ENCODE measurements at places on chromosomes 2 and 18.

GRCh38 chr18:8947566-8947965, 154.9 kb upstream of the NDUFV2 start:
- no peak for DNase-seq

DNA sequence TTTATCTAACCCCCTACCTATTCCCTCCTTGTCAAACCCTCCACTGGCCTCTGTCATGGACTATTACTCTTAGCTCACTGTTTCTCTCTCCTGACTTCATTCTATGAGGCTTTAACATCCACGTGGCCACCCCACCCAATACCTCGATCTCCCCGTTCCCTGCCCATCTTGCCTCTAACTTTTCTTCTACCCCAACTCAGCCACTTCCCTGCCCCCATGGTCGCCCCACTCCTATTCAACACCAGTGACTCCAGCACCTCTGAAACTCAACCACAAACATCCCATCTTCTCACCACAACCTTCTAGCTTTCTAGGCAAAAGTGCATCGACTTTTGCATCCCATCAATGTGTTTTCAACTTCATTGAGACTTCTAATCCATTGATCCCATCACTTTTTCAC, 94.2 kb upstream of the EPAS1 start:
- DNase-seq = no peak

GRCh38 chr2:85276571-85277118, 51.1 kb downstream of the TGOLN2 start:
- no peak for DNase-seq

DNA sequence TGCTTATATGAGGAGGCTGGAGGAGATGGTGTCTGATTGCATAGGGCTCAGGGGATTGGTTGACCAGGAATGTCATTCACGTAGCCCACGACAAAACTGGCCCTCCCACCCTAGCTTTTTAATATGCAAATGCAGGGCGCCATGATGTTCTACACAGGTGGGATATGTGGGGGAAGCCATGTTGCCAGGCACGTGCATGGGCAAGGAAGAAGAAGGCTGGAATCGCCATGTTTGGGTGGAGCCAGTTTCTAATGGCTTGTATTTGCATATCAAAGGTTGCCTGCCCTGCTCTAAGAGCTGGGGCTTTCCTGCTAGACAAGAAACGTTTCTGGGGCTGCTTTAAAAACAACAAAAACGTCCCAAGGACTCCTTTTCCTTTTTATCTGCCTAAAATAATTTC, 26.5 kb upstream of the LINC00305 start:
- no peak for DNase-seq

DNA sequence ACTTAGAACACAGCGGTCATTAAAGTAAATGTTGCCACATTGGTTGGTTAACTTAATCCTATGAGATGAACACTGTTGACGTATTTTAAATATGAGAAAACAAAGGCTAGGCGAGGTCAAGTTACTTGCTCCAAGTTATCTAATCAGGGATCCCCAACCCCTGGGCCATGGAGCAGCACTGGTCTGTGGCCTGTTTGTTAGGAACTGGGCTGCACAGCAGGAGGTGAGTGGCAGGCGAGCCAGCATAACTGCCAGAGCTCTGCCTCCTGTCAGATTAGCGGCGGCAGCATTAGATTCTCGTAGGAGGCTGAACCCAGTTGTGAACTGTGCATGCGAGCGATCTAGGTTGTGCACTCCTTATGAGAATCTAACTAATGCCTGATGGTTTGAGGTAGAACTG, 878.9 kb downstream of the CPS1 start:
- DNase-seq = no peak

GRCh38 chr2:126882736-126883665, 15.7 kb upstream of the TEX51 start:
- DNase-seq = no peak

GRCh38 chr2:104887676-104888075, 33.8 kb downstream of the POU3F3 start:
- no peak for DNase-seq

DNA sequence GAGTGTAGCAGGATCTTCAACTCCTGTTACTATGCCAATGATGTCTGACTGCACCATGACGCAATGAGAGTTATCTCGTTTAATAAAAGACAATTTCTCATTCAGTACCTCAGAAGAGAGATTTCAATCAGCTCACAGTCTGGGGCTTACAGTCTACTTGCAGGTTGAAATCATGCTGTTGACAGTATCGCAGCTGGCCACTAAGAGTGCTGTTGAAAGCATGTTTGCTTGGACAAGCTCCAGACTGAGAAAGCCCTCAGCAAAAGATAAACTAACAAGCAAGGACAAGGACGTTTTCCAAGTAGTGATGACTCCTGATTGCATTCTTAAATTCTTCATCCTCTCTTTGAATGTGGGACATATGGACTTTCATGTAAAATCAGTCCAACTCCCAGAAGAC, 145.2 kb upstream of the SYT4 start:
- no peak for DNase-seq

- DNase-seq = no peak
Observed at GRCh38 chr2:170340693-170341068, 162.7 kb downstream of the MYO3B start.

DNA sequence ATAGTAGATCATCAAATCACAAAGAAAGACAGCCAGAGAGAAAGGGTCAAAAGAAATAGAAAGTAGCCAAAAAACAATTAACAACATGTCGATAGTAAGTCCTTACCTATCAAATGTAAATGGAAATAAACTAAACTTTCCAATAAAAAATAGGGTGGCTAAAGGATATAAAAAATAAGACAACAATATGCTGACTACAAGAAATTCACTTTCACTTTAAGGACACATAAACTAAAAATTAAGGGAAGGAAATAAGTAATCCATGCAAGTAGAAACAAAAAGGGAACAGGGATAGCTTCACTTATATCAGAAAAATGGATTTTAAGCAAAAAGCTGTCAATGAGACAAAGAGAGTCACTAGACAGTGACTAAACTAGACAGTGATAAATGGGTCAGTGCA, 903.9 kb upstream of the ZEB2 start:
- DNase-seq = no peak

DNA sequence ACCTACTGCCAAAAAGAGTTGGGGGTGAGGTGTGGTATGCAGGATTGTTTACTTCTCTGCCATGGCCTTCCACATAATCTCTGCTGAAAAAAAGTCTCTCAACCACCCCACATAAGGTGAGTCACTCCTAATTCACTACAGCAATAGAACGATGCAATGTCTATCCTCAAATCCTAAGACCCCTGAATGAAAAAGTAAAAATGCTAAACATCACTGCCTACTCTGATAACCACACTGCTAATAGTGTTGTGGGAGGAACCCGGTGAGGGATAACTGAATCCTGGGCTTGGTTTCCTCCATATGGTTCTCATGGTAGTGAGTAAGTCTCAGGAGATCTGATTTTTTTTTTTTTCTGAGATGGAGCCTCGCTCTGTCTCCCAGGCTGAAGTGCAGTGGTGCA, 252.5 kb downstream of the PIEZO2 start:
- no peak for DNase-seq

DNA sequence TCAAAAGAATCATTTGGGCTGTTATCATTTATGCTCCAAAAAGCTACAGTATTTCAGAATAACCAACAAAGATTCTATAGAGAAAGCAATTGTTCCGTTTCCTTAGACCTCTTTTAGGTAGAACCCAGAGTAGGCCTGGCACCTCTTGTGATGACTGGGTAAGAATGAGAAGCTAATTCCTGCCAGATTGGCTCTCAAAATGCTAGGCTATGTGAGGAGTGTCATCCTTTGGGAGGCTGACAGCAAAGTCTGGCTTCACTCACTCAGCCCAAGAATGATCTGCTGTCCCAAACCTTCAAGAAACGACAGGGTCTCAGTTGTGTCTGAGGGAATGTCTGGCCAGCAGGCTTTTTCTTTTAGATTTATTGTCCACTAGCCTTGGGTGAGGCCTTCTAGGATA, 4.5 kb downstream of the CERS6 start:
- no peak for DNase-seq

DNA sequence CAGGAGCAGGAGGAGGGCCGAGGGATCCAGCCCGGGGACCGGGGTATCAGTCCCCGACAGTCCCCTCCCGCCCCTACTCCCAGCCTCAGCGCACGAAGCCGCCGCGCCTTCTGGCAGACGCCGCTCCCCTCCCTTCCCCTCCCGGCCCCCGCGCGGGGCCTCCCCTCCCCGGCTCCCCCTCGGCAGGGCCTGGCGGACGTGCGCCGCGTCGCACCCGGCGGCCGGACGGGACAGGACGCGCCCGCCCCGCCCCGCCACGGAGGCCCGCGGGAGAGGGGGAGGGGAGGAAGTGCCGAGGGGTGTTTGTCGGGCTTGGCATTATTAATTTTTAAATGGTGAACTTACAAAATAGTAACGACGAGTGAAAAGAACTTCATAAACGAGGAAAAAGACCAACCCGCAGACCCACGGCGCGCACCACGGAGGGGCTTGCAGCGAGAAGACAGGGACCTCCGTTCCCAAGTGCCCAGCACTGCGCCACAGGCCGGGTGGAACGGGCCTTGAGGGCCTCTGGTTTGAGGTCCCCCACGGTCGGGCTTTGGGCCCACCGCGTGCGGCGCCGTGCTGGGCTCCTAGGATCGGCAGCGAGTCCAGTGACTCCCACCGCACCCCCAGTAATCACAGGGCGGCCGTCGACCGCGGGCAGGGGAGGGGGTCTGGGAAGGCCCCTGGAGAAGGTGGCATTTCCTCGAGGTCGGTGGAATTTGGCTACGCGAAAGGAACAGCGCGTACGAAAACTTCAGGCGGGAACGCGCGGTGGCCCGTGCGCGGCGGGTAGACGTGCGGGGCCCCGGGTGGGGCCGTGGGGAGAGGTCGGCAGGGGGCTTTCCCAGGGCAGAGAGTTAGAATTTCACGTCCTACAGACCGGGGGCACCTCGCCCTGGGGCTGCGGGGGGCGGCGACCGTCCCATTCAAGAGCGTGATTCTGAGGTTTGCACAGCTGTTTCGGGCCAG, 954 bp upstream of the CTDSP1 start:
- peak; percentile 49 for DNase-seq

GRCh38 chr2:231714639-231715498, 6.5 kb downstream of the PTMA start:
- DNase-seq = peak; percentile 72

GRCh38 chr18:74534981-74535649, 815 bp downstream of the CNDP1 start:
- DNase-seq = no peak

- DNase-seq = no peak
Observed at GRCh38 chr18:32553640-32554365, 83.1 kb upstream of the GAREM1 start.

- no peak for DNase-seq
Observed at GRCh38 chr2:236239276-236240065, 24.7 kb downstream of the ASB18 start.

DNA sequence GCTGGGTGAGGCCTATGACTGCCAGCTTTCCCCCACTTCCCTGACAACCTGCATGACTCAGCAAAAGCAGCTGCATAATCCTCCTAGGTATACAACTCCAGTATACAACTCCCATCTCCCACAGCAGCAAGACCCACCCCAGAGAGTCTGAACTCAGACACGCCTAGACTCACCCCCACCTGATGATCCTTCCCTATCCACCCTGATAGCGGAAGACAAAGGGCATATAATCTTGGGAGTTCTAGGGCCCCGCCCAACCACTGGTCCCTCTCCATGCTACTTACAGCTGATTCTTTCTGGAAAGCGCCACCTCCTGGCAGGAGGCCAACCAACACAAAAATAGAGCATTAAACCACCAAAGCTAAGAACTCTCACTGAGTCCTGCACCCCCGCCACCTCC, 296.5 kb downstream of the DCC start:
- no peak for DNase-seq

DNA sequence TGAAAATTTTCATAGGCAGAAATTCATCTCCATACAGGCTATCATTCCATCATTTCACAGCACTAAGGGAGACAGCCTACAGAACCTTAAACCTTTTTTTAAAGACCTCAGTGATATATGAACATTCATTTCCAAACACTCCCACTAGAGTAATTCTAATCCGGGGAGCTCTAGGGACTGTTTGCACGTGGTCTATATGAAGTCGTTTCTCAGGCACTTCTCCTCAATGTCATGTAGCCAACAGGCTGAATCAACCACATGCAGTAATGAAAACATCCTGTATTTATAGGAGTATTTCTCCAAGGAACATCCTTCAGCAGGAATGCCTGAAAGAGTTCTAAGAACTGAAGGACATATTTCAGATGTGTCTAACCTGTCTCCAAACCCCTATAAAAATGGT, 97.3 kb upstream of the CREB1 start:
- no peak for DNase-seq

DNA sequence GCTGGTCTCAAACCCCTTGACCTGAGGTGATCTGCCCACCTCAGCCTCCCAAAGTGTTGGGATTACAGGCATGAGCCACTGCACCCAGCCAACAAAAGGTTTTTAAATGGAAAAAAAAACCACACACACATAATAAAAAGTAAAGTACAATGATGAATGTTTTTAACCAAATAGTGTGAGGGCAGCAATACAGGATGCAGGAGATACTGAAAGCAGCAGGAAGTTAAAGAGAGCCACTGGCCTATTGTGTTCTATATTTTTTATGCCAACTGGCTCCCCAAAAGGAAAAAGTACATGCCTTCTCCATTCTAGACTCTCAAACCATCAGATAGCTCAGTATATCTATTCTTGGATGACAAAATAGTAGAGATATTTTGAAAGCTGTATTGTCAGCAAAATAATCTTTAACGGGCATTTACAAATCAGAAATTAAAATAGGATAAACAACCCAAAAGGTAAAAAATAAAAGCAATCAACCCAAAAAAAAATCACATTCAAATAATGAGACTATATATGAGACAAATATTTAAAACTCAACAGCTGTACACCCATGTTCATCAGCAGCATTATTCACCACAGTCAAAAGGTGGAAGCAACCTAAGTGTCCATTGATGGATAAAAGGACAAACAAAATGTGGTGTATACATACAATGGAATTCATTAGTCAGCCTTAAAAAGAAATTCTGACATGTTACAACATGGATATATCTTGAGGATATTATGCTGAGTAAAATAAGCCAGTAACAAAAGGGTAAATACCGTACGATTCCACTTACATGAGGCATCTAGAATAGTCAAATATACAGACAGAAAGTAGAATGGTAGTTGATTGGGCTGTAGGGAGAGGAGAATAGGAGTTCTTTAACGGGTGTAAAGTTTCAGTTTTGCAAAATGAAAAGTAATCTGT, 26.2 kb downstream of the GPATCH11 start:
- no peak for DNase-seq

- no peak for DNase-seq
Observed at GRCh38 chr2:74037379-74037860, 52.7 kb downstream of the TET3 start.

- no peak for DNase-seq
Observed at GRCh38 chr18:62329691-62330454, 4.8 kb downstream of the TNFRSF11A start.

GRCh38 chr18:49725809-49726674, 87.3 kb downstream of the ACAA2 start:
- DNase-seq = no peak

DNA sequence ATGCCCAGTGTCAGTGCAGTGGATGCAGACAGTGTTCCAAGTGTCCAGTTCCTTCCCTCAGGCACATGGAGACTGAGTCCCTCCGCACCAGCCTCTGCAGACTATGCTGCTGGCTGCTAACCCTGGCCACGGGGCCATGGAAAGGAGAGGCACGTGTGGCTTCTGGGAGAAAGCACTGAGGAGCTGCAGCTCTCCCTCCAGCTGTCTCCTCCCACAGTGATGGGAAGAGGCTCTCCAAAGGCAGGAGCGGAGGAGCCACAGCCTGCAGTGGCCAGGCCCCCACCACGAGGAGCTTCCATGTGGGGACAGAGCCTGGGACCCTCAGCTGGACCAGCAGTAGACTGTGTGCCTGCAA, 141.1 kb downstream of the NDUFA10 start:
- no peak for DNase-seq
